Daoy (cell line): ENCODE measurements at places on chromosomes 3 and 15. TPM values are rescaled to one million over a fixed set of nuclear protein-coding genes. Genes with fewer than 3 reads are reported as not detected.
A peak's percentile ranks its signal among the peaks of the same experiment; 100 is the strongest.

PAQR5 gene
- 0.51 and 0.91 TPM in 2 replicates for total RNA-seq

AQP9 gene
- total RNA-seq: not detected in 2 replicates

SI gene
- not detected in 2 replicates for total RNA-seq

GRCh38 chr3:184295771-184296170 lies 3.3 kb upstream of the PSMD2 start:
- DNase-seq: no peak

- no peak for DNase-seq
Measured at GRCh38 chr3:148078658-148079057, 619.0 kb upstream of the AGTR1 start.

DNA sequence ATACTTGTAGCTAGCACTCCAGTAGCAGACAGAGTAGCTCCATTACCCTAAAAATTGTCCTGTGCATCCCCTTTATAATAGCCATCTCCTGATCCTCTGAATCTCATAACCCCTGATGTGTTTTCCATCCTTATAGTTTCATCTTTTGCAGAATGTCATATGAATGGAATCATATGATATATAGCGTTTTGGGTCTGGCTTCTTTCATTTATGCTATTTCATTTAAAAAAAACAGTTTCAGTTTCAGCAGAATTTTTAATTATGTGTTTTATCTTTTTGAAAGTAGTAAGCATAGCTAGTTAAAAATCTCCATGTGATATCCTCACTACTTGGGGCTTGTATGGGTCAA lies 132.7 kb downstream of the KLF13 start:
- no peak for DNase-seq

GRCh38 chr3:172522871-172523818 lies at the start of gene TNFSF10:
TSS of gene TNFSF10 (minus strand) at chr3:172523430. CDS start at chr3:172523384, 46 bp downstream.
- DNase-seq: peak; percentile 74

- no peak for DNase-seq
Measured at GRCh38 chr3:23829242-23829934, 23.6 kb downstream of the UBE2E1 start.

DNA sequence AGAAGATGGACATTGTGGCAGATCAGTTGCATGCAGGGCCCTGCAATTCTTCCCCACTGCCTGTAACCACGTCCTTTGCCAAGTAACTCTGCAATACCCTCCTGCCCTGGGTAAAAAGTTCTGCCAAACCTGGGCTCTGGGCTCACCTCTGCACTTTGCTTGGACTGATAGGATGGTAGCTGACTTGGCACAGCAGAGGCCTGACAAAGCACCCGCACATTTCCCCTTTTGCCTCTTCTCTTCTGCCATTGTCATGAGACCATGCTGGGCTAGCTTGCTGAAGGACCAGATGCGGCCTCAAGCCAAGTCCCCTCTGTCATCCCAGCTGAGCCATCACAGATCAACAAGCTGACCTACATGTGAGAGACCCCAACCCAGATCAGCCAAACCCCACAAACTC lies 122.4 kb downstream of the SMAD6 start:
- no peak for DNase-seq

- peak; percentile 96 for DNase-seq
Measured at GRCh38 chr3:194871143-194871863, 185.6 kb downstream of the FAM43A start.

DNA sequence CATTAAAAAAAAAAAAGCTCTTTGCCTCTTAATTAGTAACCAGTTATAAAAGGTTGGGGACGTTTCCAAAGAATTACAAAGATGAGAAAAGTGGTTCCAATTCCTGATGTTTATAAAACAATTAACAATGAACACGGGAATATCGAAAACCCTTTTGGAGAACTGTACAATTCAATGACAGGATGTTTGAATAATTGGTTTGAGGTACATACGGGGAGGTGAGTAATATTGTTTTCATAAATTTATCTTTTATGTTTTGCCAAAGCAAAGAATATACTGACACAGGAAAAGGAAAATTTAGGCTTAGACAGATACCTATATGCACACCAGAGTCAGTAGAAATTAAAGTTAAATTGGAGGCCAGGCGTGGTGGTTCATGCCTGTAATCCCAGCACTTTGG lies 94.6 kb upstream of the LMOD3 start:
- no peak for DNase-seq

DNA sequence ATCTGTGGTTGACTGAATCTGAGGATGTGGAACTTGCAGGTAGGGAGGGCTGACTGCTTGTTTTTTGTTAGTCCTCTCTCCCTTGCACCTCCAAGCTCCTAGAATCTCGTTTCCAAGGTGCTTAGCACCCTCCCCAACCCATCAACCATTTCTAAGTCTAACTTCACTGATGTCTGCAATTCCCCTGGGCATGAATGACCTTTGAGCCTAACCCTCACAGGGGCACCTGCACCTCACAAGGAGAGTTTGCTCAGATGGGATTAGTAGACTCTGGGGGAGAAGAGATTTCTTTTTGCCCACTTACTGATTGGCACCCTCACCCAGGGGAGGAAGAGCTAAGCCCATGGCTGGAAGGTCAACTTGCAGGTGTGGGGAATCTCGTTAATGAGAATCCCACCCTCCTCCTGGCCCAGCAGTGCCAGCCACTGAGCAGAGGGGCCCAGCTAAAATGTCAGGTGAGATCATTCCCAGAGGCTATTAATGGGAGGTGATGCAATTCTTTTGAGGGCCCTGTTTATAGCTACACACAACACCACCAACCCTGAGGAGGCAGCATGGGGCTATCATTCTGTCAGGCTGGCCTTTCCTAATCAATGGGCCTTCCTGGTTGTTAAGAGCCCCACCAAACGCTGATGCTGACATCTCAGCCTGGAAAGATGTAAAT lies 81.6 kb upstream of the HERC1 start:
- DNase-seq: no peak

GRCh38 chr15:28985316-28985645 lies 99.5 kb downstream of the APBA2 start:
- no peak for DNase-seq

DNA sequence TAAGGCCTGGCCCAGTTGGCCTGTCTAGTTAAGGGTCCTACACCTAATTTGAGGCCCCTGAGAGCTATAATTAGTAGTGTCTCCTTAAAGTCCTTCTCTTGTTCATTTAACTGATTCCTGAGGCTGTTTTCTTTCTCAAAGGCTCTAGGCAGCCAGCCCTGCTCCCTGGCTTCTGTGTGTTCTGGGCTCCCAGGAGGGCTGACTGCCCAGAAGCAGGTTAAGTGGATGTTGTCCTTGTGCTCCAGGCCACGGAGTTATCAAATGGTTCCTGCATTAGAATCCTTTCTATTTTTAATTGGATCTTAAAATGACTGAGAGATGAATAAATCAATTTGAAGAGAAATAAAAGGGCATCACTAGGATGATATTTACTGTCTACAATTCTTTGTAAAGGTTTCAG lies 140.0 kb downstream of the SNRK start:
- DNase-seq: no peak
